AG04449 (cell line): ENCODE measurements at places on chromosomes 12 and 14.
A peak's percentile ranks its signal among the peaks of the same experiment; 100 is the strongest.

DNA sequence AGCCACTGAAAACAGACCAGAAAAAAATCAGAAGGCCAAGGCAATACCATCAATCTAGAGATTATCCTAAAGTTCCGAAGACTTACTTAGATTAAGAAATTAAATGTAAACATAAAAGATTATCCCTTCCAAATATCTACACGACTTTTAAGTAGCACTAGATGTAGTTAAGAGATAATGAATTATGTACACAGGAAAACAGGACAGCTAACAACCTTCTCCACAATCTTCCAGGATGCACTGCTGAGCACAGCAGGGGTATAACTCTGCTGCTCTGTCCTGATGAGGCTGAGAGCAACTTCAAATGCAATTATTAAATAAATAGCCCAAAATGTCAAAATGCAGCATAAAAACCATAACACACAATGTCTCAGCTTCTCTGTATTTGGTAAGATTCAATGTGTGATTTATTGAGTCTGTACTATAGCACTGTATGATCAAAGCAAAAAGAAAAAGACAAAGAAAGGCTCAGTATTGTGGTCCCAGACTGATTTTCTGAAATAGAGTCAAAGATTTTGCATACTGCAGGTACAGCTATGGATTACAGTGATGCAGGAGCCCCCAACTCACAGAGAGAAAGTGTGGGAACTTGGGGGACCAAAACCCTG, 56.9 kb downstream of the TMTC1 start:
- DNase-seq: no peak

DNA sequence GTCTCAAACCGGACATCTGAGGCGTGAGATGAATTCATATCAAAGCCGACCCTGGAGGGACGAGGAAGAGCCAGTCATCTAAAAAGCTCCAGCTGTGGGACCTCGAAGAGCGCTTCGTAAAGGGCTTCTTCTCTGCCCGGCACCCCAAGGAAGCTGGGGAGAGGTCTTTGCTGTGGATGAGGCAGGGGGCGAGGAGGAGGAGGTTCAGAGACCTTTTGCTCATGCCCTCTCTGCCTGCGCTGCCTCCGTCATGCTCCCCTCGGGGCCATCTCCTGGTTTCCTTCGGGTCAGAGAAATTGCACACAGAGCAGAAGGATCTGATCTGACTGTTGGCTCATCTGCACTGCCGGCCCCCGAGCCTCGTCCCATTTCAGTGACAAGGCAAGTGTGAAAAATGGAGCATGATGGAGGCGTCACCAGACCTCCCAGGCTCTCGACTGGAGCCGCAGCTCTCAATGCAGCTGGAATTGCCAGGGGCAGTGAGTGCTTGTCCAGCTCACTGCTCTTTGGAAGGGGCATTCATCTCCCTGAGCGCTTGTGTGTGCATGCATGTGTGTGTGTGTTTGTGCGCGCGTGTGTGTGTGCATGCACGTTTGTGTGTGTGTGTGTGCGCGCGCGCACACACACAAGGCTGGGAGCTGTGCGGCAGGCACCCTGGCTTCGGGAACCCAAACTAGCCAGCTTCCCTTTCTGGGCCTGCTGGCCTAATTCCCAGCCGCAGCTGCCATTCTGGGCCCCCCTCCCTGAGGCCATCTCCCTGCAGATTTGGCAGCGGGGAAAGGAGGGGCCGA, 9.2 kb downstream of the CABP1 start:
- DNase-seq: no peak

- no peak for DNase-seq
Observed at GRCh38 chr14:91509083-91509877, 830 bp downstream of the PPP4R3A start.

DNA sequence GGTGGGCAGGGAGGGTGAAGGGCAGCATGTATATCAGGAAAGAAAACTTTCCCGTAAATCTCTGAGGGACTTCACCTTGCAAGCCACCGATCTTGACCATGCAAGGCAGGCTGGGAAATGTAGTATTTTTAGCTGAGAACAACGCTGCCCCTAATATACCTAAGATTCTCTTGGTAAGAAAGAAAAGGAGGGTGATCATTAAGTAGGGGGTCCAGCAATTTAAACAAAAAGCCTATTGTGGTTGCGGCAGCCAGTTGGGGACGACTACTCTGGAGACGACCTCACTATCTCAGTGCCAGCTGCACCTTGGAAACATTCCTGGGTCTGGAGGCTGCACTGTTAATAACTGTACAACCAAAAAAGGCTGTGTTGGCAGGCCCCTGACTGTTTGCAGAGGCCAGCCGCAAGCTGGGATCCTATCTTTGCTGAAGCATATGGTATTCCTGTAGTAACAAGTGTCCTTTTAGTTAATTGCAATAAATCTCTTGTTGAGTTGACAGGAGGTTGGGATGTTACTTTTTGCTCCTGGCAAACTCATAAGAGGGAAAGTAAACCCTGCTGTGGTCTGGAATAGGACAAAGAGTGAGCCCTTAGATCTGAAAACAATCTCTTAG, 6.4 kb downstream of the APOLD1 start:
- DNase-seq: no peak

- DNase-seq: no peak
Observed at GRCh38 chr12:104422441-104422840, 34.3 kb upstream of the CHST11 start.

- DNase-seq: no peak
Observed at GRCh38 chr14:77359626-77360025, 17.3 kb downstream of the TMED8 start.

DNA sequence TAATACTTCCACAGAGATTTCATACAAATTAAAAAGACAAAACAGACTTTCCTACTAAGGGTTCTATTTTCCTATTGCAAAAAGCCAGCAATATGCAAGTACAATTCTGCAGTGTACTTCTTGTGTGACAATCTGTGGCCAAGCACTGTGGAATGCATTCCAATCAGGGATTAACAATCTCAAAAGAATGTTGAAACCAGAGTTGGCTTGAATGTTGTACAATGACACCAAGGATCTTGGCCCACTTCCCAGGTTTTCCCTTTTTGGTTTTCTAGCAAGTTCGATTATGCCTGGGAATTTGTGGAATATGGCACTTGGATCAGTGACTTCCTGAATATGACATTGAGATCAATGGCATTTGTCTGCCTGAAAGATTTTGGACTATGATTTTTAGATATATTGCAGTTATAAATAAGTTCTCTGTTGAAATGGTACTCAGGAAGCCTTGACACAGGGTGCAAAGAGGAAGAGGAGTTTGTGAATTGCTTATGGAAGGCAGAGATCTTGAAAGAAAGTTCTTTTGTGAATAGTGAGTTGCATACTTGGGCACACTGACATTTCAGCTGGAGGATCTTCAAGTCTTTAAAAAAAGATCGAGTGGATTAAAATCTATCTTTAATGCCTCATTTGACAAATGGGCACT, 81.4 kb upstream of the FERMT2 start:
- DNase-seq: peak; percentile 38
